ENCODE measurements at places on chromosomes 4 and X. TPM values are rescaled to one million over a fixed set of nuclear protein-coding genes. Genes with fewer than 3 reads are reported as not detected.

The FAM9B gene
- not detected for total RNA-seq

The ODAPH gene
- total RNA-seq = not detected

The RGN gene
- 3.5 TPM for total RNA-seq

The ADH1A gene
- total RNA-seq = not detected

The MAGEB4 gene
- total RNA-seq = not detected

The TLR6 gene
- 2.3 TPM for total RNA-seq

The PLS3 gene
- 271 TPM for total RNA-seq

The CCNI gene
- 187 TPM for total RNA-seq

The CENPVL3 gene
- total RNA-seq = not detected

The PWWP3B gene
- 5.2 TPM for total RNA-seq

The P2RY4 gene
- not detected for total RNA-seq

The SH3D19 gene
- 46.6 TPM for total RNA-seq

The DSPP gene
- not detected for total RNA-seq

The FATE1 gene
- total RNA-seq = not detected

The SASH3 gene
- not detected for total RNA-seq

The C4orf51 gene
- total RNA-seq = not detected

The NXF2B gene
- not detected for total RNA-seq

The GPR50 gene
- total RNA-seq = not detected

The MAGEC3 gene
- total RNA-seq = not detected

The LRBA gene
- 38.4 TPM for total RNA-seq

The MGAT4D gene
- not detected for total RNA-seq

The MGARP gene
- total RNA-seq = 41.2 TPM

The NDP gene
- not detected for total RNA-seq

The MAGEA6 gene
- total RNA-seq = not detected

The GLOD5 gene
- not detected for total RNA-seq

The LRIT3 gene
- total RNA-seq = under 0.01 TPM

The SLC10A4 gene
- under 0.01 TPM for total RNA-seq

The SYTL4 gene
- total RNA-seq = 32.9 TPM

The FGF13 gene
- total RNA-seq = not detected

The PABPC5 gene
- total RNA-seq = 1.3 TPM

The NKX3-2 gene
- under 0.01 TPM for total RNA-seq
